ENCODE measurements at places on chromosomes 3 and 15.

DNA sequence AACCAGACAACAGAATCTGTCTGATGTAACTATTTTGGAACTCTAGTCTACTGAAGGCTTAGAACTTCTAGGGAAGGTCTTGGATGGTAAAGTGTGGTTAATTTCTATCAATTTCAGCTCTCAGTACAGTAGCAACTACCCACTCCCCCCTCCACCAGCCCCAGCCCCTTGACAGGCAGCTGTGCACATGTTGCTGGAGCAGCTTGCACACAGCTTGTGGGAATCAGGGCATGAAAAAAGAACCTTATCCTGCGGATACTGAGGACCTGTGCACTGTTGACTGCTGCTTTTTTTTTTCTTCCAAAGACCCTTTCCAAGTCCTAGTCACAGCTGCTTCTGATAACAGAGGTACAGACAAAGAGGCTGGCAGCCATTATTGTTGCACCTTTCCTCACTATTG, 81.5 kb upstream of the UBP1 start:
- no peak for DNase-seq

DNA sequence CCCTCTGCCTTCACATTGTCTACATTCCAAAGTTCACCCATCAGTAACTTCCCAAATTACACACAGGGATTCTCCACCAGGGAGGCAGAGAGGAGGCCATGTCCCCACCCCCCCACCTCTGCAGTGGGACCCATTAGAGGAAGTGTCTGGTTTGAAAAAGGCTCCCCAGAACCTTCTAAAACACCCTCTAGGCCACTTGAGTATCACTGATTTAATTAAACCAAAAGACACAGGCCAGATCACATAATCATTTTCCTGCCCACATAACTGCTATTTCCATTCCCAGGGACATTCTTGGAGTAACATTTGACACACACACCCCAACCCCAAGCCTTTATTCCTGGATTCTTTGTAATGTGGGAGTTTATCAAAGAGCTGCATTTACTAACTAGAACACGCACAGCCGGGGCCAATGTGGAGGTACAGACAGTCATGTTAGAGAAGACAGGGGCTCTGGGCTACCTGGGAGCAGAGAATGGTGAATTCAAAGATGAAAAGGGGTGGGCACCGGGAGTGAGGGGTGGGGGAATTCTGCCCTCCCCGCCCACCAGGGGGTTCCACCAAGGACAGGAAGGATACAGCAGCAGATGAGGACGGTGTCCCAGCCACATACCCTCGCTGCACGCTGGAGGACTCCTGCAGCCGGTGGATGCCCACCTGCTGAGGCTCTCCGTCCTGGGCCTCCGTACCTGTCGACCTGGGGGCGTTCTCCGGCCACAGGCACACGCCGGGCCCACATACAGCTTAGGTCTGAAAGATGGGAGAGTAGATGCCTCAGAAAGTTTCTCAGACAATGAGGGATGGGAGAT, 201.4 kb upstream of the CTNNB1 start:
- DNase-seq, result no peak

DNA sequence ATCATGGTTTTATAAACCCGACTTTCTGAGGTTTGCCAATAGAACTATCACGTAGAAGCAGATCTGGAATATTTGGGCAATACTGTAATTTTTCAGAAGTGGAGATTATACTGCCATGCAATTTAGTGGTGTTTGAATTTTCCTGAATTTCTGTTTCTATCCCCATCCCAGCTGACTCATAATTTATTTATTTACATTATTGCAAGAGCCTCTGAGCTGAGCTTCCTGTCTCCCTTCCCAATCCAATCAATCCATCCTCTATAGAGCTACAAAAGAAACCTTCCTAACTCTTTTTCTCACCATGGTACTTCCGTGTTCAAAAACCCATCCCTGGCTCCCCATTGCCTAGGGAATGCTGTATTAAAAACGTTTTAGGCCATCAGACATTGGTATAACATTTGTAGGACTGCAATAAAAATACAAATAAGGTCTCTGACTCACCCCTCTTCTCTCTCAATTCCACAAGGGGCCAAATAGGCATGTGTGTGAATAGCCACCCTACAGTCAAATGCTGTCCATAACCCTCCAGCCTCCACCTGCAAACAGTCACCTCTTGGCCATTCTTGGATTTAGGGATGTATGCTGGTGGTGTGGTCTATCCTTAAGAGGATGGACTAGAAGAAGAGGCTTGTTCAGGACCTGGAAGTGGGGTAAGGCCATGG, 190.7 kb downstream of the CD47 start:
- no peak for DNase-seq

- DNase-seq, result no peak
These were observed 2.3 kb downstream of the CHP1 start for GRCh38 chr15:41233367-41233771.

- no peak for DNase-seq
These were observed 95.2 kb downstream of the CHSY1 start for GRCh38 chr15:101156509-101157159.

- peak; percentile 76 for DNase-seq
These were observed 17.2 kb downstream of the TNFAIP8L3 start for GRCh38 chr15:51077221-51078153.

- peak; percentile 68 for DNase-seq
These were observed 37.7 kb upstream of the LCTL start for GRCh38 chr15:66603301-66604179.

- no peak for DNase-seq
These were observed 420.1 kb downstream of the EDEM1 start for GRCh38 chr3:5607581-5607980.

- DNase-seq, result no peak
These were observed 516.0 kb downstream of the GABRG3 start for GRCh38 chr15:27486683-27487647.

- no peak for DNase-seq
These were observed 17.4 kb upstream of the ADPGK start for GRCh38 chr15:72800833-72801481.

- no peak for DNase-seq
These were observed 987.4 kb downstream of the TUSC7 start for GRCh38 chr3:117696851-117697407.

DNA sequence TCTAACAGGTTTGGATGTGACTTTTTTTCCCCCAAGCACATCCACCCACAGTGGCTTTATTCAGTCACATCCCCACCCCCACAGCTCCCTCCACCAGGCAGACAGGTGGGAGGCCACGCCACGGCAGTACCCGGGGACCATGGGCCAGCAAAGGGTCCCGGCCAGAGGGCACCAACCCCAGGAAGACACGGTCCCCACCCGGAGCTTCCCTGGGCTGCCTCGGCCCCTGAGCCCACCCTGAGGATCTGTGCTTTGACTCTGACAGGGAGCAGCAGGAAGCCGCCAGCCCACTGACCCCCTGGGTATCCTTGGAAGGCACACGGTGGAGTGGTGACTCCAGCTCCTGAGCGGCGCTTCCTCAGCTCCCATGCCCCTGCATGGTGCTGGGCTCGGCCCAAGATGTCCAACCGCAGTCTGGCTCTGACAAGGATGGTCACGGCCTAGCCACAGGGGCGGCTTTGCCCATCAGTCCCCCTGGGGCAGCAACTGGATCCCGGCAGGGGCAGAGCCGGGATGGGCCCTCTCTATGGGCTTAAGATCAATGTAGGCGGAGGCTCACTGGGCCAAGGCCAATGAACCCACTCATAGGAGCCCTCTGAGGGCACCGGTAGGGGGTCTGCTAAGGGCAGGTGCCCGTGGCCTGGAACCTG, 66.2 kb upstream of the TTBK2 start:
- no peak for DNase-seq

DNA sequence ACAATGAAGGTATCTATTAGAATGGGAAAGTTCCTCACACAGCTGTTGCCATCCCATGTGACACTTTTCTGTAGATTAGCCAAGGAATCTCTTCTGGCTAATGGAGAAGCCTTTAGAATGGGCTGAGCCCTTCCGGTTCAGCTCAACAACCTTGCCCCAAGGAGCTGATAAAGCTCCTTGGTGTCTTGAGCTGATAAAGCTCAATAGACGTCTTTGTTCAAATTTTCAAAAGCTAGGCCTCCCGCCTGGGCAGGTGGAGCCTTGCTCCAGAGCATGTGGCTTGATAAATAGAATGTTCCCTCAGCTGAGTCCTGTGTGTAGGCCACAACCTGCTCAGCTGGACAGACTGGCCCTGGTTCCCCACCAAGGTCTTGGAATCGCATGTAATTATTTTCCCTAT, 7.2 kb upstream of the BNIP2 start:
- no peak for DNase-seq

DNA sequence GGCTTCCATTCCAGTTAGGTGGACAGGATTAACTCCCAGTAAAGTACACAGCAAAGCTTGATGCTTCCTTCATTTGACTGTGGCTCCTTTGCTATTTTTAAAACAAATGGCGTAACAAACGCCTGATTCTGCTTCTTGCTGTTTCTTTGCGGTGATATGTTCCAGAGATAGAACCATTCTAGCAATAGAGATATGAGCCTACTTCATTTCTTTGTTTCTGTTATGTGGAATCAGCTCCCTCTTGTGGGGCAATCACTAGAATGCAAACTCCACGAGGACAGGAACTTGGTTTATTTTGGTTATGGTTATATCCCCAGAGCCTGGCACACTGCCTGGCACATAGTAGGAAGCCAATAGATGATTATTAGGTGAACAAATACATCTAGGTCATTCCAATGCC, 122.6 kb upstream of the SLC6A11 start:
- DNase-seq, result no peak
